ENCODE measurements at places on chromosomes 4 and X.

- DNase-seq = no peak
Measured at GRCh38 chrX:12269484-12269883, 131.2 kb downstream of the FRMPD4 start.

DNA sequence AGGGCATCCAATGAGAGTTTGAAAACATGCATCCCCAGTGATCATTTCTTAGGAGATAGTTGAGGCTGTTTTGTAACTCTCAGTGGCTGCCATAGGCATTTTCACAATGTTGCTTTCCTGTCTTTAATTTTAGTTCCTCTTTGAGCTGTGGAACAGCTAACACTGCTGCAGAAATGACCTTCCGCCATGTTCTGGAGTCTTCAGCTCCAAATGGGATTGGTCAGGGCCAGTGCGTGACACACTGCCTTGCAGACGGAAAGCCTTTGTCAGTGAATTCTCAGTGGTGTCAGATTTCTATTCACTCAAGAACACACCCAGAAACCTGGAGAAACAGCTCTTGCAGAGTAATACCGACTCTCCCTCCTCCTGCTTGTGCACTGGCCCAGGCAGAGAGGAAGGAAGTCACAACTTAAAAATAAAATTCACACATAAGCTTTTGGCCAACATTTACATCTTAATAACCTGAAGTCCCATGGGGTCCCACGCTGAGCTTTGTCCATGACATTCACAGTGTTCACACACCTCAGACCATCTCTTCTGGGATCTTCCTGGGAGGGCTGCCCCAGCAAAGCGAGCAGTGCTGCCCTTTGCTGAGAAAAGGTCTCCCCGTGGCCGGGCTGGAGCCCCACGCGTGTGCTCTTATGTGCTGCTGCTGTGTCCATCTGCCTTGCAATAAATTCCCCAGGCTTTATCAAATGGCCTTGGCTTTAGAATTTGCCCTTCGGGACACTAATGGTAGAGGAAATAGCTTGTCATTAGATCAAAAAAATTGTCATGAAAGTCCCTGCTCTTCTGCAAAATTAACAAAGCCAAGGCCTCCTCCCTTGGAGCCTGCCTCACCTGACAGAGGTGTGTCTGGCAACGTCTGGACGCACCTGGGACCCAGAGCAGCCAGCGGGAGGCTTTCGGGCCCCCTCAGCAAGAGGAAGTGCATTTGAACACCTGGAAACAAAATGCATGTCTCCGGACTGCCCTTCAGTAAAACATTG, 126.8 kb downstream of the IRF2 start:
- DNase-seq = no peak

GRCh38 chr4:47566969-47567368, 81.9 kb downstream of the ATP10D start:
- DNase-seq = no peak

GRCh38 chr4:25585901-25586523, 69.6 kb upstream of the SLC34A2 start:
- no peak for DNase-seq

DNA sequence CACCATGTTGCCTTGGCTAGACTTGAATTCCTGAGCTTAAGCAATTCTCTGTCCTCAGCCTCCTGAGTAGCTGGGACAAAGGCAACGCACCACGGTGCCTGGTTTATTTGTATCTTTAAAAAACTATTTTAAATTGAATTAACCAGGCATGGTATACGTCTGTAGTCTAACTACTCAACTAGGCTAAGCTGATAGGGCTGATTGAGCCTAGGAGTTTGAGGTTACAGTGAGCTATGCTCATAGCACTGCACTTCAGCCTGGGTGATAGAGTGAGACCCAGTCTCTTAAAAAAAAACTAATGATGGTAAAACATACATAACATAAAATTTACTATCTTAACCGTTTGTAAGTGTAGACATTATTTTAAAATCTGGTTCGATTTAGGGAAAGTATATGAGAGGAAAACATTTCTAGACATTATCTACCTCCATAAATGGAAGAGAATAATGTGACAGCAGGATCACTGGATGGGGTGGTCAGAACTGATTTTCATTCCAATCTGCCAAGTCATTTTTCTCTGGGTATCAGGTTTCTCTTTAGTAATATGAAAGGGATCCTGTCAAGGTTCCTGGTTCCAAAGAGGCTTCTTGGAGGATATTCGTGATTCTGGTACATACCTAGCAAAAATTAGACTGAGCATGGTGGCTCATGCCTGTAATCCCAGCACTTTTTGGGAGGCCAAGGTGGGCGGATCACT, 8.7 kb upstream of the ITGB1BP2 start:
- no peak for DNase-seq

GRCh38 chr4:98711526-98711925, 53.1 kb upstream of the TSPAN5 start:
- no peak for DNase-seq

DNA sequence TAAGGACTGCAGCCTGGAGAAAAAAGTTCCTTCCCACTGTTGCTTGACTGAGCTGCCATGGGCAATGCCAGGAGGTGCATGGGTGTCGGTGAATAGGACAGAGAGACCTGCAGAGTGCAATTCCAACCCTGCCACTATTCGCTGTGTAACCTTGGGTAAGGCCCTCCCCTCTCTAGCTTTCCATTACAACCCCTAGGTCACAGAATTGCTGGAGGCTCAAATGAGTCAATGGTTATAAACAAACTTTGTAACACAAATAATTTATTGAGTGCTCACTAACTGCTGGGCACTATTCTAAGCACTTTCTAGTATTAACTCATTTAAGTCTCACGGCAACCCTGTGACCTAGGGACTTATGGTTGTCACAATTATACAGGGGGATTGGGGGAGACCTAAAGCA, 37.8 kb downstream of the PJA1 start:
- no peak for DNase-seq

DNA sequence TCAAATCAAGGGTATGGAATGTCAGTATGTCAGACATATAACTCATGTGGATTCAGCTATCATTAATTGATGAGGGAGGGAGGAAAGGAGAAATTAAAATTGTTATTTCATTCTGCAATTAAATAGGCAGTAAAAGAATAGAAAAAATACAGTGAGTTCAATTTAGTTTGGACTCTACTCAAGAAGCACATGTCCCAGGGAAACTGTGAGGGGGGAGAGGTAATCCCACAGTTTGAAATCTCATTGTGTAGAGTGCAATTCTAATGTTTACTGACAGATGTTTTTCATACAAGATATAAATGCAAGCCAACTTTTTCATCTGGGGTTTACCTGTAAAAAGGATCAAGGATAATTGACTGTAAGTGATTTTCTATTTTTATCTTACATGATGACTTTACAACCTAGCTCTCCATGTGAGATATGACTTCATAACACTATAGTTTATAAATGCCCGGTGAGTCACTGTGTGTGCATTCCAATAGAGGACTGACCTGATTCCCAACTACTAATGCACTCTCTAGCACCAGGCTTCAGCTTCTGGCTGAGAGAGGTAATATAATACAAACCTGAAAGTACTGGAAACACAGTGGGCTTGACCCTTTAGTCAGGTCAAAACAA, 35.2 kb upstream of the SCD5 start:
- no peak for DNase-seq

DNA sequence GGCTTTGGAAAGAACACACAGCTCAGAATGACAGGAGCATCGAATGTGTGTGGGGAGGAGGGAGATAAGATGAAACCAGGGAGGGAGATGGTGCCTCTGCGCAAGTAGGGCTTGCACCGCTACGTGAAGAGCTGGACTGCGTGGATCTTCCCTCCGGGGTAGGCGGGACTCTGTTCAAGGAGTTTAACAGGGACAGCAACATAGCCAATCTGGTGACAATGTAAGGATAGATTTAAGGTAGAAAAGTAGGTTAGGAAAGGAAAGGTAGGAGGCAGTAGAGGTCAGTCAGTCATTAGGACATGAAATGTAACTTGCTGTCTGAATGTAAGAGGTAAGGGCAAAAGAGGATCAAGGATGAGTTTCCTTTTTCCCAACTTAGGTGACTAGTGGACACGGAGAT, 152.5 kb downstream of the DCTD start:
- DNase-seq = no peak

- no peak for DNase-seq
Measured at GRCh38 chr4:138409670-138410069, 167.5 kb upstream of the SLC7A11 start.

- no peak for DNase-seq
Measured at GRCh38 chr4:77917075-77917474, 54.4 kb downstream of the MRPL1 start.

DNA sequence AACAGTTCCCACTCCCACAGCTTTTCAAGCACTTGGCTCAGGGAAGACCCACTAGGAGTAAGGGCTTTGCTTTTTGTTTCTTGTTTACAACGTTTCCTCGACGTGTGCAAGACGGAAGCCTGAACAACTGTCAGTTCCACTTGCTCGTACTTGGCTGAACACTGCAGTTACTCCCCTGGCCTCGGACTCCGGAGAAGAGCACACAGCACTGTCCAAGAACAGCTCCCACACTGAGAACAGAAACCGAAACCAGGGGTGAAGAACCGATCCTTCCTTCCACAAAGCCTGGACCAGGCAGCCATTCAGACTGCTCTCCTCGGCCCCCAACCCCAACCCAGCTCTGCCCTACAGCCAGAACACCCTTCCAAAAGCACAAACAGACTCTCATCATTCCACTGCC, 25.5 kb downstream of the IRF2 start:
- DNase-seq = no peak

GRCh38 chr4:21826071-21826470, 122.5 kb downstream of the KCNIP4 start:
- DNase-seq = no peak

GRCh38 chrX:69066966-69067525, 98.2 kb downstream of the PJA1 start:
- DNase-seq = no peak

DNA sequence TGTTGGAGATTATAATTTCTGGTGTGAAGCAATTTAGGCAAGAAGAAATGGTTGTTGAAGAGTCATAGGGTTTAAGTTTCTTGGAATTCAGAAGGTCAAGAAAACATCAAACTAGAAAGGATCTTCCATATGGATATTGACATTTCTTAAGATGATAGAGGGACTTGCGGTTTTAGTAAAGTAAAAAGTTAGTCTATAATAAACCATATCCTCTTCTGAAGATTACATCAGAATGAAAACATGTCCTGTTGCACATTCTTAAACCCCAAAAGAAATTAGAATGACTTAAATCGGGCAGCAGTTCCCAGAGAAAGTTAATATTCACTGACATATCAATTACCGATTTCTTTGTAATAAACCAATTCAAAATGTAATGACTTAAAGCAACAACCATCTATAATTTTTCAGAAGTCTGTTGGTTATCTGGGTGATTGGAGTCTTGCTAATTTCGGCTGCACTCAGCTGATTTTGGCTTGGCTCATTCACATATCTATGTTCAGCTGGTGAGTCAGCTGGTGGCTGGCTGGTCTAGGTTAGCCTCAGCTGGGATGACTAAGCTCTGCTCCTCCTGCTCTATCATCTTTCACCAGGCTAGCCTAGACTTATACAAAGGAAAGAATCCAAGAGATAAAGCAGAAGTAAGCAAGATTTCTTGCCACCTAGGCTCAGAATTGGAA, 24.4 kb upstream of the DYNLT3 start:
- DNase-seq = peak; percentile 30

DNA sequence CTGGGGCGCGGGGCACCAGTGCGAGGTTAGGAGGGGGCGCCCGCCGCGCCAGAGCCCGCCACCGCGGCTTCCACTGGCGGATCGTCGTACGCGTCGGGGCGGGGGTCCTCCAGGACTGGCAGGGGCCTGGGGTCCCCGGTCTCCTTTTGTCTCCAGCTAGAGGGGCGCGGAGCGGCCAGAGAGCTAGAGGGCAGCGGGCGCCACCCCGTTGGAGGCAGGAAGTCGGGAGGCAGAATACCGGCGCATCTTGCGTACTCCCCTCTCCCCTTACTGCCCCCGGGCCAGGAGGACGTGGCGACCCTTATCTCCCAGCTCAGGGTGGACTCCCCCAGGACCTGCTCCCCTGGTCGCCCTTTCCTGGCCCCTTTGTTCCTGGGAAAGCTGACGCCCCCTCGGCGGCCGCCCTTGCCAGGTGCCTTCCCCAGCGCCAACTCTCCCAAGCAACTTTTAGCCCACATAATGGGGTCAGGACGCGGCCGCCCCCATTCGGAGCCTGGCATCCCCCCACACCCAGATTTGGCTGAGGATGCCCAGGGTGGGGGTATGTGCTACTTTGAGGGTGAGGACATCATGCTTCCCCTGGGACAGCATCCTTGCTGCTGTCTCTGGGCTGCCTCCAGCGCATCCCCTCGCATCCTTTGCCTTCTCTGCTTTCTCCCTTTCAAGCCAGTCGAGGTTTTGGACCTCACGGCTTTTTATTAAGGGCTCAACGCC, 933 bp downstream of the CNKSR2 start:
- DNase-seq = no peak

DNA sequence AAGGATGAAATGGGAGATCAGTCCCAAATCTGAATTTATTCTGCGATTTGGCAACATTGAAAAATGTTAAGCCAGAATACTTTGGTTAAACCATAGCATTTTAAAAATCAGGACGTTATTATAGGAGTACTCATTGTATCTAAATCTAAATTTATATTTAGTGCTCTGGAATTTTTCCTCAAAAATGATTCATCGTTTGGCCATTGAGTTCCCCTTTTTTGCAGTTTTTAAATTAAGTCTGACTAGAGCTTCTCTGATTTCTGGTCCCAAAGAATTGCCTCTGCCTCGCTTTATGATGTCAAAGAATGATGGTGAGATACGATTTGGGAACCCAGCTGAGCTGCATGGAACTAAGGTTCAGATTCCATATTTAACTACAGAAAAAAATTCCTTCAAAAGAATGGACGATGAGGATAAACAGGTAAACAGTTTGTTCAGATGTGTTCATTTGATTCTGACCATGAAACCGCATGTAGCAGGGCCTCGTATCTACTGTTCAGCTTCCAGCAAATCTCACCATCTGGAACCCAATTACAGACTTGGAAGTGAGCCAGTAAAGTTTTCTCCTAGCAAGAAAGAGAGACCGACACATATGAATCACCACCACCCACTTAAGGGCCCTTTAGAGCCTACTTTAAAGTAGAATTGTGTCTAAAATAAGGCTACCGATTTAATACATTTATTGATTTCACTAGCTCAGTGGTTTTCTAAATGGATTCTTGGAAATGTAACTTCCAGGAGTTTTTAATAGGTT, 75.6 kb downstream of the REPS2 start:
- DNase-seq = no peak

GRCh38 chr4:159767406-159767805, 664.5 kb downstream of the RAPGEF2 start:
- no peak for DNase-seq

GRCh38 chrX:110804446-110804845, 8.8 kb upstream of the CHRDL1 start:
- no peak for DNase-seq

DNA sequence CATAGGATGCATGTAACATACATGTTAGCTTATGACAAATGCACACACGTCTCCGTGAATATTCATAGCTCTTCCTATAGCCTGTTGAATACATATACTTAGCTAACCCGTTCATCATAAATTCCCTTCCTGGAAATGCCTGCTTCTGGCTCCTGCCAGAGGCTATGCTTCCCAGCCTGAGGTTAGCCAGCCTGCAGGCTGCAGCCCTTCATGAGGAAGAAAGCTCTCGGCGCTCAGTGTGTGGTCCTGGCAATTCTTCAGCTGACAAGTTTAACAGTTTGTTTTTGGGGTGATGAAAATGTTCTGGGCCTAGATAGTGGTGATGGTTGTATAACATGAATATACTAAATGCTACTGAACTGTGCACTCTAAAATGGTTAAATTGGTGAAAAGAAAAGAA, 48.8 kb upstream of the MAN2B2 start:
- DNase-seq = no peak

GRCh38 chr4:8402181-8402597, 38.3 kb downstream of the ACOX3 start:
- DNase-seq = no peak

- no peak for DNase-seq
Measured at GRCh38 chr4:80911458-80911857, 119.0 kb upstream of the BMP3 start.

Data from stimulated activated CD4-positive, alpha-beta T cell treated with anti-CD3 and anti-CD28 coated beads, Interleukin-1b, Interleukin-23, amount 100 ng/mL, for 48 hours (primary cell).